ENCODE measurements at places on chromosomes 1 and 21.

DNA sequence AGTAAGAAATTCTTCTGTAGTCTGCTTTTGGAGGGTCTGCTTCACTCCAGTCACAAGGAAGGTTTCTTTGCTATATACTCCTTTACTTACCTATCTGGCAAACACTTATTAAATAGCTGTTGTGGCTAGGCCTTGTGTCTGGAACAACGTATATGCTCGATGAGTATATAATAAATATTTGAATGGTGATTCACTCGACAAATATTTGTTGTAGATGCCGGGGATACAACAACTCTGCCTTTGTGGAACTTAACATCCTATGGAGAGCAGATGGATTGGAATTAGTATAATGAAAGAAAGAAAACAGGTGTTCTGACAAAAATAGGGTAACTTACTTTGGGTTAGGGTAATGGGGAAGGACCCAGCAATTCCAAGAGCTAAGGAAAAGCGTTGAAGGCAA is 31.1 kb downstream of the KPNA6 start:
- no peak for DNase-seq

DNA sequence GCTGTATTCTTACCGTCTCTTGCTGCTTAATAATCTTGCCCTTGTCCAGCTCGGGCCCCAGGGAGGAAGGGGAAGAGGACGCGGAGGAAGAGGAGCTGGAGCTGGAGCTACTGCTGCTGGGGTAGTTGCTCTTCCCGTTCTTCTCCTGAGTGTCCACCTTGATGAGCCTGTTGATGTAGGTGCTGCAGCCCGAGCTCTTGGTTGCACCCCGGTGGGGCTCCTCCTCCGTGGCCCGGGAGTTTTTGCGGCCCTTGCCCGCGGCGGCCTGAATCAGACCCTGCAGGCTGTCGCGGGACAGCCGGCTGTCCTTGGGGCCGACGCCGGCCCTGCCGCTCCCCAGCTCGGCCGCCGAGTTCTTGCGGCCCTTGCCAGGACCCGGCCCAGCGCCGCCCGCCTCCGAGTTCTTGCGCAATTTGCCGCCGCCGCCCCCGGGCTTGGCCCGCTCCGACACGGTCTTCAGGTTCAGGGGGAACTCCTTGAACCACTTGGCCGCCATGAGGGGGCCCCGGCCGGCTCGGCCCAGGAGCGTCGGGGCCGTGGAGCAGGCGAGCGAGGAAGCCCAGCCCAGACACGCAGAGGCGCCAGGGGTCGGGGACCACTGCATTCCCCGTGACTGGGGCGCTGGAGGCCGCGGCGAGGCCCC is 475 bp upstream of the TDRD10 start:
- DNase-seq = peak; percentile 18

DNA sequence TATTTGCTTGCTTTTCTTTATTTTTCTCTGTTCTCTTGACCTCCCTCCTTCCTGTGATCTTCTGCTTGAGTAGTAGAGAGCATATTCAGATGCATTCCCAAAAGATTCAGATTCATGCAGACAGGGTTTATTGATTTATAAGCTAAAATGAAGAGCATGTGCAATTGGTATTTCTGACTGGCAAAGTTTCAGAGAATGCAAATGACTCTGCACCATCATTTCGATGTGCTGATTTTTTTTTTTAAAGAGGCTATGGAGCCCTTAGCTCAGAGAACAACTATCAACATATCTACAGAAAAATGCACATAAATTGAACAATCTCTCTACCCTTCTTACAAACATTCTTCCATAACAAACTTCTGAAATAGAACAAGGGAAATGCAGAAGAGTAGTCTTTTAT is 312.0 kb downstream of the VAV3 start:
- peak; percentile 58 for DNase-seq

DNA sequence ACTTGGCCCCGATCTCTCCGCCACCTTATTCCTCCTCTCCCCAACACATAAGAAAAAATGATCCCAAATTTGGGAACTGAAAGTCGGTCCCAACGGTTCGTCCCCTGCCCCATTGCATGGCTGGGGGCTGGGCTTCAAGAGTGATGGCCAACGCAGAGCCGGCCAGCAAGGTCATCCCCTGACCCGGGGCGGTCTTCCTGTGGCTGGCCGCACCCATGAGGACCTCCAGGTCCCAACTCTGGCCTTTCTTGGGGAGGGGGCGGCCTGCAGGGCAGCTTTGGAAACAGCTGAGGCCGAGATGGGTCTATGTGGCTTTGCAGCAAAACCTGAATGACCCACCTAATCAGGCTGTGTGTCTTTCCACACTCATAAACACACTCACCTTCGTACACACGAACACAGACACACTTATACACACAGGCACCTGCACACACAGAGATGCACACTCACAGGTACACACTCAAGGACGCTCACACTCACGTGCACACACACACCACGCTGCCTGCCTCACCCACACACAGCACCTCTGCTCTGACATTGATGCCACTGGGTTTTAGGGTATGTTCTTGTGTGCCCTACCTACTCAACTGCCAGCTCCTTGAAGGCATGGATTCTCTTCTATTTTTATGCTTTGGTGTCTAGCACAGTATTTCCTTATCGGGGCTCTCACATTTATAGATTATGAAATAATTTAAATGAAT is 562 bp downstream of the DYNLT5 start:
- DNase-seq = no peak

- DNase-seq = peak; percentile 82
Observed at GRCh38 chr1:243742819-243743218, 107.2 kb downstream of the AKT3 start.

- no peak for DNase-seq
Observed at GRCh38 chr1:246768403-246769020, 44.3 kb downstream of the SCCPDH start.

GRCh38 chr1:214331180-214331579 is 50.2 kb downstream of the SMYD2 start:
- no peak for DNase-seq

Measured in foreskin fibroblast (primary cell).